Nephron progenitor cell (in vitro differentiated cells): ENCODE measurements at places on chromosomes 4 and X.

GRCh38 chr4:26248647-26249046, 72.2 kb upstream of the RBPJ start:
- DNase-seq = no peak

GRCh38 chr4:54877006-54877405, 219.2 kb downstream of the KIT start:
- no peak for DNase-seq

DNA sequence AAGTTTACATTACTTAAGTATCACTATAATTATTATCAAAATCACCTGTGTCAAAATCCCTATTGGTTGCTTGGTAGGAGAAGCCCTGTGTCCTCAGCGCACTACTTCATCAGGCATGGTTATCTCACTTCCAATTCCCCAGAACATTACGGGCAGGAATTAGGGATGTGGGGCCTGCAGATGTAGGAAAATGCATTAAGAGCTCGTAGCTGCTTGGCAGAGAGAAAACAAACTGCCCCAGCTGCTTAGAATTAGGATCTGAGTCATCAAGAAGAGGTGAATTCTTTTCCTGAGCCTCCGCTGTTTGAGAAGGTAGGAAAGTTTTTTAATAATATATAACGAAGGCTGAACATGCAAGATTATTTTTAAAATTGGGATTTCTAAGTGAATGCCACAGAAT, 31.1 kb upstream of the CLNK start:
- no peak for DNase-seq

GRCh38 chr4:184671101-184671500, 21.6 kb downstream of the PRIMPOL start:
- no peak for DNase-seq

GRCh38 chrX:54807524-54808108, at the start of gene MAGED2:
MAGED2 (plus strand) TSS chrX:54807745; CDS start chrX:54809332, 1,587 bp downstream.
- peak; percentile 53 for DNase-seq

DNA sequence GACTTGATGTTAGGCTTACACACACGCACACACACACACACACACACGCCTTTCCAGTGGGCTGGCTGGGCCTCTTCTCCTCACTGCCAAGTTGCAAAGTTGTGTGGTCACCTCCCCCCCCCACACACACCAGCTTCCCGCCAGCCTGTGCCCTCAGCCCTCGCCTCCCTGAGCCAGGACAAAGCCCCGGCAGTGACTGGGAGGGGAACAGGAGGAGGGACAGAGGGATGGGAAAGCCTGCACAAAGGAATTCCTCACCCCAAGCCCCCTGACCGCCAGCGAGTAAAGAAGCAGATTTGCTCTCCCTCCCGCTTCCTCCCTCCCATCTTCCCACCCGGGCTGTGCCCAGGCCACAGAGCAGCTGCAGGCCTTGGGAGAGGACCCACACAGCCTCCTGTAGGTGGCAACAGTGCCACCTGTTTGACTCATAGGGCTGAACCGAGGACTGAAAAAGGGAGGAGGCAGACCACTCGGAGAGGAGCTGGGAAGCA, at the start of gene GDPD2:
Gene GDPD2, plus strand, starts transcription at position 464 of the 491 bp plus-strand sequence. CDS start 1,671 bp downstream, outside the sequence.
- peak; percentile 41 for DNase-seq
